Mammary epithelial cell (primary cell): ENCODE measurements at places on chromosomes 4 and X. TPM values are rescaled to one million over a fixed set of nuclear protein-coding genes. Genes with fewer than 3 reads are reported as not detected.

The SPOCK3 gene
- total RNA-seq: not detected in 2 replicates

The TMPRSS11B gene
- total RNA-seq: not detected in 2 replicates

DNA sequence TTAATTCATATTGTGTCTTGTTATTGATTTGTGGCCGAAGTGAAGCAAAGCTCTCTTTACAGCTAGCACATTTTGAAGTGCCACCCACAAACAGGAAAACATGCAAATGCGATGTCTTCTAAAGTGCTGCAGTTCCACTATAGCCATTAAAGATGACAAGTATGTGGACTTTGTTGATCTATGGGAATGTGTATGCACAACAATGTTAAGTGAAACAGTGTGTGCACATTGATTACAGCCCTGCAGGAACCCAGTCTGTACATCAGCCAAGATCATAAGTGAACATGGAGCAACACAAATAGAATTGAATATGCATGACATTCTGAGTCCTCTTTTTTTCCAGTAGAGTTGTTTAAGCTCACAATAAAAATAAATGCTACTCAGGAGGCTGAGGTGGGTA lies 43.0 kb downstream of the TFDP3 start:
- no peak for DNase-seq

The DDX3X gene
- total RNA-seq: 247 TPM

- no peak for DNase-seq
These were observed 304.0 kb upstream of the PITX2 start for GRCh38 chr4:110926841-110927400.

GRCh38 chrX:75781611-75782010 lies 3.4 kb downstream of the MAGEE2 start:
- no peak for DNase-seq
